Subcutaneous preadipocyte (primary cell): ENCODE measurements at places on chromosomes 3 and 15. TPM values are rescaled to one million over a fixed set of nuclear protein-coding genes. Genes with fewer than 3 reads are reported as not detected.

Gene SERPINI1
- total RNA-seq, result 0.78 and 1.5 TPM in 2 replicates

Gene FRMD5
- total RNA-seq, result under 0.01 and 0.20 TPM in 2 replicates

Gene CCDC54
- total RNA-seq, result not detected in 2 replicates

Gene ZNF620
- 0.59 and 0.73 TPM in 2 replicates for total RNA-seq

Gene MGLL
- 33.1 and 61.0 TPM in 2 replicates for total RNA-seq

Gene SLC51A
- not detected in 2 replicates for total RNA-seq

Gene APBA2
- total RNA-seq, result 2.3 and 2.9 TPM in 2 replicates

Gene SNTN
- total RNA-seq, result not detected in 2 replicates

Gene RRP9
- total RNA-seq, result 35.3 and 37.5 TPM in 2 replicates

Gene SPTBN5
- under 0.01 and 0.20 TPM in 2 replicates for total RNA-seq

Gene FAM227B
- total RNA-seq, result 0.98 and 1.8 TPM in 2 replicates

Gene PIK3CA
- total RNA-seq, result 21.7 and 25.2 TPM in 2 replicates

Gene CACNA1D
- under 0.01 TPM in 1 of 2 replicates, not detected in the other for total RNA-seq

Gene CCDC39
- under 0.01 TPM in 1 of 2 replicates, not detected in the other for total RNA-seq

Gene IL17RE
- total RNA-seq, result 10.3 and 13.9 TPM in 2 replicates

Gene ALDH1A2
- 2.9 and 4.7 TPM in 2 replicates for total RNA-seq

Gene BOC
- 2.2 and 12.9 TPM in 2 replicates for total RNA-seq

Gene RPL35A
- 467 and 623 TPM in 2 replicates for total RNA-seq

Gene TTC21A
- total RNA-seq, result 3.3 and 4.5 TPM in 2 replicates
